ENCODE measurements at places on chromosomes 1 and 21.

DNA sequence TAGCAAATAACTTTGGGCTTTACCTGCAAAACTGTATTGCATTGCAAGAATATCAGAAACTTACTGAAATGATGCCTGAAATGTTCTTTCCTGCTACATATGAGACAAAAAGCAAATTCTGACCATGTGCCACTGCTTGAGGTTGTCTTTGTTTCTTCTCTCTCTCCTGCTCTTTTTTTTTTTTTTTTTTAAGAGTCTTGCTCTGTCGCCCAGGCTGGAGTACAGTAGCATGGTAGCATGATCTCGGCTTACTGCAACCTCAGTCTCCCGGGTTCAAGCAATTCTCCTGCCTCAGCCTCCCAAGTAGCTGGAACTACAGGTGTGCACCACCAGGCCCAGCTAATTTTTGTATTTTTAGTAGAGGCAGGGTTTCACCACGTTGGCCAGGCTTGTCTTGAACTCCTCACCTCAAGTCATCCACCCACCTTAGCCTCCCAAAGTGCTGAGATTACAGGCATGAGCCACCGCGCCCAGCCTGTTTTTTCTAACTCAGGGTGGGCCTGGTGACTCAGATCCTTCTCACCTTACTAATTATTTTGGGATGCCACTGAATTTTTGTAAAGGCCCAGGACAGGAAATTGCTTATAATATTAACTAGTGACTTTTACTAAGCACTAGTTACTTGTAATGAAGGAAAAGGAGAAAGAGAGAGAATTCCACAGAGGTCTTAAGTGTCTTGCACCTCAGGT is 35.9 kb downstream of the DNASE2B start:
- no peak for DNase-seq

- DNase-seq: no peak
Measured at GRCh38 chr1:218182455-218182854, 102.6 kb upstream of the RRP15 start.

- no peak for DNase-seq
Measured at GRCh38 chr1:3638027-3638426, 11.9 kb downstream of the WRAP73 start.

- DNase-seq: peak; percentile 91
Measured at GRCh38 chr1:28437924-28438699, 67.7 kb upstream of the RCC1 start.

GRCh38 chr1:185971688-185972087 is 237.5 kb downstream of the HMCN1 start:
- DNase-seq: peak; percentile 82

DNA sequence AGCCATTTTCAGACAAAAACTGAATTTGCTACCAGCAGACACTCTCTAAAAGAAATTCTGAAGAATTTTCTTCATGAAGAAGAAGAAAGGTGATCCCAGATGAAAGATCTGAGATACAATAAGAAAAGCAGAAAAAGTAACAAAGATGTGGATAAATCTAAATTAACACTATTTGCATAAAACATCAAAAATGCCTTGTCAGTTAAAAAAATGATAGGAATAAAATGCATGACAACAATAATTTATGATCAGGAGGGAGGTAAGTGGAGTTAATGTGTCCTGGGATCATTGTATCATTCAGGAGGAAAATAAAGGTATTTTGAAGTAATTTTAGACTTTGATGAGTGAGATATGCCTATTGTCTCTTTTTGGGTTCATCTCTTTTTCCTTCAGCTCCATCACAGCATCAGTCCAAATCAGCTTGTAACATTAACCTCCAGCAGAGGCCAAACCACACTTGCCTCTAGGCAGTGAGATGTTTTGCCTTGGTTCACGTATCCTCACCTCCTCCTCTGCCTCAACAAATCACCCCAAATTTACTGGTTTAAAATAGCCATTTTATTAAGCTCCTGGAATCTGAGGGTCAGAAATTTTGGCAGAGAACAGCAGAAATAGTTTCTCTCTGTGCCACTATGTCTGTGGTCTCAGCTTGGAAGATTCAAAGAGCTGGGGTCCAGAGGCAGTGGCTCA is 76.9 kb upstream of the HIVEP3 start:
- DNase-seq: no peak

GRCh38 chr1:87684713-87685205 is 356.1 kb downstream of the LMO4 start:
- DNase-seq: peak; percentile 14
